GM19239 (cell line): ENCODE measurements at places on chromosomes 5 and 9.

DNA sequence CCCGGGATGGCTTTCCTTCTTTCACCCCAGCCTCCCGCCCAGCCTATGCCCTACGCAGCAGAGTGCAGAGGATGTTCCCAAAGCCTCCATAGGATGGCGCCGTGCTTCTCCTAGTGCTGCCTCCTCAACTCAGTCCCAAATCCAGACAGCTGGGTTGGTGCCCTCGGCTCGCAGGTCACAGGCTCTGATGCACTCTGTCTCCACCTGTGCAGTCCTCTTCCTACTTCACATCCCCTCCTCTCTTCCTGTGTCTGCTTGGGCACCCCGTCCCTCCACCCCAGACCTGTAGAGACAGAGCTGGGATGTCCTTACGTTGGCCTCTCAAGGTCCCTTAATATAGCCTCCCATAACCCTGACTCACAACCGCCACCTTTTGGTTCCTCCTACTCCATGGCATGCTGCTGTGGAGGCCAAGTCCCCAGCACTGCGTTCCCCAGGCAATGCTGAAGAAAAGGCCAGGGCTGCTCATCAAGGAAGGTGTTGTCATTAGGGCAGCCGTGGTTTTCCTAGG, 314.4 kb downstream of the GADD45G start:
- no peak for DNase-seq

- no peak for DNase-seq
Observed at GRCh38 chr5:134073404-134073803, 41.1 kb upstream of the TCF7 start.

DNA sequence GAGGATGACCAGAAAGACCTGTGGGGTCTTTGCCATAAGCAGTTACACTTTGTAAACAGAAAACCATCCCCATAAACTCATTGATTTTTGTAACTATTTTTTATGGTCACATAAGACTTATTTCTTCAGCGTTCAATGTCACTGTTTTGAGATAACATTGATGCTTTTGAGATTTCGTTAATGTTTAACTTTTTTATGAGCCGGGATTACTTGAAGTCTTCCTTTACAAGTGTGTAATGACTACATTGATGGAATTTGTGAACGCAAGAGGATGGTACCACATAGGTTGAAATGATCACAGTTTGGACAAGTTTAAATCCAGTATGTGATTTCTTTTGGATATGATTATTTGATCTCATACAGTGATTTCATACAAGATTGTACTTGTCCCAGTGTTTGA, 1.8 kb downstream of the SLC12A2 start:
- DNase-seq: no peak

- DNase-seq: no peak
Observed at GRCh38 chr9:101486693-101487442, 46.8 kb upstream of the RNF20 start.

GRCh38 chr5:107100121-107100520, 570.6 kb downstream of the EFNA5 start:
- no peak for DNase-seq

GRCh38 chr5:37837414-37838032, 2.3 kb downstream of the GDNF start:
- peak; percentile 90 for DNase-seq

GRCh38 chr5:158013939-158014338, 155.0 kb upstream of the CLINT1 start:
- no peak for DNase-seq

DNA sequence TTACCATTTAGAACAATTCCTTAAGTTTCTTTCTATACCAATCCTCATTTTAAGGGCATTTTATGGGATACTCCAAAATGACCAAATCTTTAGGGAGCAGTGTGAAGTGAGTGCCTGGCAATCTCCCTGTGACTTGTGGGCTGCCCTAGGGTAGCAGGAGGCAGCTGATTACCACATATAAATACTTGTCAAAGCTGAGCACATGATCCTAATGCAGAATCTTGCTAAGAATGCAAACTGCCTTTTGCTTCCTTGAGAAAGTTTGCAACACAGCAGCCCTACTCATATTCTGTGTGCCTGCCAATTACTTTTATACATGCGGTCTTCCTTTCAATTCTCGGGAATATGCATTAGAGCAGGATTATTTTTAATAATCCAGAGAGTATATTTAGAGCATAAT, 18.2 kb upstream of the NREP start:
- no peak for DNase-seq
